Activated T-cell treated with anti-CD3 and anti-CD28 coated beads for 4 hours (primary cell): ENCODE measurements at places on chromosomes 3 and 15.

DNA sequence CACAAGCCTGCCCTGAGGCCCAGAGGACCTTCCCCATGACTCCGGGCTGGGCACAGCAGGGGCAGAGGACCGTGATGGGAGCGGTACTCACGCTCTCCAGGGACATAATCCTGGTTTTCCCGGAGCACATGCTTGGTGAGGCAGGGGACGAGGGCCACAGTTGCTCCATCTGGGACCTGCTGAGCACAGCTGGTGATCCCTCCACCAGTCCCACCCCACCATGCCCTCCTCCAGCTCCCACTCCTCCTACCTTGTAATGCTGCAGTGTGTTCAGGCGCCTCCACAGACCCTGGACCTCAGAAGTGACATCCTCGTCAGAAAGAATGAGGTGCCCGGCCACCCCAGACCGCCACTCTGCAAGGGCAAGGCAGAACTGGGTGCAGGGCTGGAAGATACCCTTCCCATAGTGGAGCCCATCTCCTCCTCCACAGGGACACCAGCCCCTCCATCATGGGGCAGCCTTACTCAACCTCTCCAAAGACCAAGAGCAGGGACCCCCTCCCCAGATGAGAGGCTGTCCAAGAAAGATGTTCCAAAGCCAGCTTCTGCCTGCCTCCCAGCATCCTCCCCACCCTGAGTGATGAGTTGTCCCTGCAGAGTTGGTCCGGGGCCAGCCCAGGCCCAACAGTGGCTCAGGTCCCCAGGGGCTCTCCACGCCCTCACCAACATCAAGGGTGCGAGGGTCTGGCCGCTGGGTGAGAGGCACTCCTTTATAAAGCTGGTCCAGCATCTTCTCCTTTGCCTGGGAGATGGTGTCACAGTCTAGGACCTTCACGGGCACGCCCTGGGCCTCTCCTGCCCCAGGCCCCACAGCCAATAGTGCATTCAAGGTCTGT, 19.5 kb downstream of the PLXNB1 start:
- no peak for DNase-seq

DNA sequence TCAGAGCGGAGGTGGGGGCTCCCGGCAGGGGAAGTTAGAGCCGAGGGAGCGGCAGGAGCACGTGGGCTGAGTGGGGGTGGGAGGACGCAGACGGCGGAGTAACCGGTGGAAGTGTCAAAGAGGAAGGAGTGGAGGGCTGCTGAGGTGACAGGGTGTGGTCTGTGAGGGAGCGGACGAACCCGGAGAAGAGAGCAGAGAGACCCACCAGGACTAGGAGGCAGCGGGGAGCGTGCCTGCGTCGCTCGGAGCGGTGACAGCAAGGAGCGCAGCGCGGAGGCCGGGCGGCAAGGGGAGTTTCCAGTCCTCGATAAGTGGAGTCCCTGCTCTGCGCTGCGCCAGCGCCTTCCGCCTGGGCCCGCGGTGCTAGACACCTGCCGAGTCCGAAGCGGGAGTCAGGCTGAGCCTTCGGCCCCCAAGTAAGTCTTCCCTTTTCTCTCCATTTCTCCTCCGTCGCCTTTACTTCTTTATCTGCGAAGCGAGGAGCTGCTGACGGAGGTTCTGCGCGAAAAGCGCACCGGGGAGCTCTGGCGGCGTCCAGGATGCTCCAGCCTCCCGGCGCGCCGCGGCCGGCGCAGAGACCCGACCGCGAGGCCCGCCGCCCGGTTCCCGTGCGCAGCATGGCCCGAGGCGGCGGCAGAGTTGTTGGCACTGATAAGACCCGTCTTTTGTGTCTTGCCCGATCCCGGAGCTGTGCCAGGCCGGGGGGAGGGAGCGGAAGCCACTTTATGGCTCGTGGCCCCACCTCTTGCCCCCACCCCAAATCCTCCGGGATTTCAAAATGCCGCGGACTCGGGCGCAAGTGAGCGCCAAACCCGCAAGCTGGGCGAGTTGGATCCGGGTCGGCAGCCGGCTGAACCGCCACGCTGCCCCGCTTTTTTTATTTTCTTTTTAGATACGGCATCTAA, 533.0 kb upstream of the SEMA6D start:
- no peak for DNase-seq

DNA sequence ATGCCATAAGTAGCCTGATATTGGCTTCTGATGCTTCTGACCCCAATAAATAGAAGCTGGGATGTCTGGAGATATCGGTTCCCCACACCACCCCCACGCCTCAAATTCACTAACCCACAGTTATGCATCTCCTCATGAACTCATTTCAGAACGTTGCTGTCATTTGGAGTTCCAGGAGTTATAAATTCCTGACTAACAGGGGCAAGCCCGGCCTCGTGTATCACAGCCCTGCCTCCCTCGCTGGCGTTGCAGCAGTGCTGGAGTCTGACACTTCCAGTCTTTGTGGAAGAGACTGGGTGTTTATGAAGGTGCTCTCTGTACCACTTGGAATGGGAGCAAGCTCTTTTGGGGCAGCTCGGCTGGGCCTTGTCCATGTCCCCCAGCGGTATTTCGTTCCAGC, 101.0 kb downstream of the ANP32A start:
- DNase-seq: no peak

GRCh38 chr3:2525968-2526367, 427.3 kb downstream of the CNTN4 start:
- no peak for DNase-seq

DNA sequence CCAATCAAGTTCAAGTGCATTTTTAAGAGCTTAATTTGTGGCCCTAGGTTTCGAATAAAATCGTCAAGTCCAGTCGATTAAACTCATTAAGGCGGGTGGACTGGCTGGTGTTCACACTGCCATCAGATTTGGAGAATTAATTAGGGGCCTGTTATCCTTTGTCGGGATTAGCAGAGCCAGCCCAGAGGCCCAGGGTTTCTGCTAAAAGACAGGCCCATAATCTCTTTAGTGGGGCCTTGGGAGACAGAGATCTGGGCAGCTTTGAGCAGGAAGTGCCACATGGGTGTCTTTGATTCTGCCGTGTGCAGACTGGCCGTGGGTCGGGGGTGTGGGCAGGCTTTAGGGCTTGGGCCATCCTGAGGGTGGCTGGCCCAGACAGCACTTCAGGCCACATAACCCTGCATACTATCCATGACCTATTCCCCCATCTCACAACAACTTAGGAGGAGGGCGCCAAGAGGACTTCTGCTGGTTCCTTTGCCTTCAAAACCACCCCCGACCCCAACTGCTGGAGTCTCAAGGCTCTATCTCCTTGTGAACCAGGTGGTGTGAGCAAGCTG, 94.7 kb downstream of the PLXNA1 start:
- no peak for DNase-seq
